GM13976 (cell line): ENCODE measurements at places on chromosomes 2 and 18.

- no peak for DNase-seq
Observed at GRCh38 chr2:212364112-212364985, 174.3 kb downstream of the ERBB4 start.

GRCh38 chr2:145759228-145759915 is 1239.5 kb upstream of the ZEB2 start:
- DNase-seq: no peak

DNA sequence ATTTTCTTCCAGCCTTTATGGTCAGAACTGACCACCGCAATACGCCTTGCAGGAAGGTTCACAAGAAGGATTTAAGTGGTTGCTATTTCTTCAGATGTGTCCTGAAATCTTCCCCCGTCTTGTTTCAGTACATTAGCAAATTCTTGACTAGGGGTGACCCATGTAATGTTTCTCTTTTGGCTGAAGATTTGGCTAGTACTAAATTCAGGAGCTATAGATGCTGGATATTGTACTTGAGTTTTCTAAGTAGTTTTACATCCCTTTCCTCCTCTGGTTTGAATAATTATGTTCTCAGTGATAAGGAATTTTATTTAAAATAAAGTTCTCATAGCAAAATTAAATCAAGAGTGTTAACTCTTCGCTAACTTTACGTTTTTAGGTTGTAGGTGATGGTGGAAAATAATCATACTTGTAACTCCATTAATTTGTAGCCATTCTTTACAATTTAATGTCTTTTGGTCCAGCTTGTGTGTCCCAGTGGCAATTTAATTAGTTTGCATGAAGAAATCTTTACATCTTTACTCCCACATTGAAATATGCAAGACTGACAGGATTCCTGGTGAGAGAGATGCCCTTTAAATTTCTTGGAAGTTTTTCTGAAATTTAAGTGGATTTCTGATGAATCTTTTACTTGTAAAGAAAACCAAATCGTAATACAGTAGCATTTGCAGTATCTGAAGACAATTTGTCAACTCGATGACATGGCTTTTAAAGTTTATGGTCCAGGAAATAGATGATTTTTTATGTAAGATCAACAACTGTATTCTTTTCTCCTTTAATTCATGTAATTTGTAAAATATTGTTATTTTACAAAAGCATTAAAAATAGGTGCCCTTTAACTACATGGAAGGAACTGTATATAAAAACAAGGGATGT is 2.8 kb downstream of the PHLPP1 start:
- no peak for DNase-seq

GRCh38 chr18:13240060-13240725 is 21.6 kb downstream of the LDLRAD4 start:
- no peak for DNase-seq

DNA sequence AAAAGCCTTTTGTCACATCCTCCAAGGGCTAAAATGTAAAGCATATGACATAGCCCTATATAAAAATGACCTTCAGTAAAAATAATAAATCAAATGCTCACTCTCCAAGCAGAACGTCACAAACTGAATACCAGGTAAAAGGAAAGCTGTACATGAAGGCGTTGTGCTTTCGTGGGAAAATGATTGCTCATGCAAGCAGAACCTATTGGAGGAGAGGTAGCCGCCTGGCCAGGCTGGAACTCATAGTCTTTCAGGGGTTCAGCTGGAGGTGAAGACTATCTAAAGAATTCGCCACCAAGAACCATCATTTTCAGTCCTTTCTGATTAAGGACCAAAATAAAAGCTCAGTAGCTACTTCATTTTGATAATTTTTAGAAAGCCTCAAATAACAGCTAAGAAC is 44.7 kb downstream of the ANKRD44 start:
- no peak for DNase-seq

- DNase-seq: no peak
Observed at GRCh38 chr18:45802814-45803492, 22.5 kb upstream of the SIGLEC15 start.

- no peak for DNase-seq
Observed at GRCh38 chr2:5664278-5664681, 27.9 kb upstream of the SOX11 start.

GRCh38 chr18:46829531-46829930 is 72.7 kb upstream of the ST8SIA5 start:
- no peak for DNase-seq

DNA sequence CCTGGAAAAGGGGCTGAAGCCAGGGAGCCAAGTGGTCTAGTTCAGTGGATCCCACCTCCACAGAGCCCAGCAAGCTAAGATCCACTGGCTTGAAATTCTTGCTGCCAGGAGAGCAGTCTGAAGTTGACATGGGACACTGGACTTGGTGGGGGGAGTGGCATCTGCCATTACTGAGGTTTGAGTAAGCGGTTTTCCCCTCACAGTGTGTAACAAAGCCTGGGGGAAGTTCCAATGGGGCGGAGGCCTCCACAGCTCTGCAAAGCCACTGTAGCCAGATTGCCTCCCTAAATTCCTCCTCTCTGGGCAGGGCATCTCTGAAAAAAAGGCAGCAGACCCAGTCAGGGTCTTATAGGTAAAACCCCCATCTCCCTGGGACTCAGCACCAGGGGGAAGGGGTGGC is 144.4 kb downstream of the PTPRM start:
- DNase-seq: no peak

GRCh38 chr2:758073-758820 is 81.0 kb upstream of the TMEM18 start:
- DNase-seq: no peak

GRCh38 chr2:205683502-205684367 is 1.4 kb downstream of the NRP2 start:
- DNase-seq: no peak

GRCh38 chr18:34998661-34999060 is 42.6 kb upstream of the MAPRE2 start:
- no peak for DNase-seq

- no peak for DNase-seq
Observed at GRCh38 chr2:181882246-181883020, 9.1 kb upstream of the ITPRID2 start.

GRCh38 chr2:191922736-191923651 is 76.1 kb upstream of the CAVIN2 start:
- peak; percentile 73 for DNase-seq

- DNase-seq: no peak
Observed at GRCh38 chr2:3079959-3080948, 297.4 kb downstream of the EIPR1 start.

DNA sequence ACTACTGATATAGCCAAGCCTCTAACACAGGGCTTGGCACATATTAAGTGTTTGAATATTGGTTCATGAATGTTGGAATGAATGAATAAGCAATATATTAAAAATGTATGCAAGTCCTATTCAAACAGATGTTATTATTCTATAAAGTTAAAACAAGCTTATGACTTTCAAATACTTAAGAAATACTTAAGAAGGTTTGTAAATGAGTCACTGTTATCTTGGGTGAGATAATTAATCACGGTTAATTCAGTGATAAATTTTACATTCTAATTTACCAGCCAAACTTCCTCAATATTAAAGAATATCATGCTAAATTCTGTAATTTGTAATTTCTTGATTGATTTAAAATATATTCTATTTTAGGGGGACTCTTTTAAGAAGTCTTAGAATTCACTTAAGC is 74.8 kb downstream of the RBMS1 start:
- DNase-seq: no peak

DNA sequence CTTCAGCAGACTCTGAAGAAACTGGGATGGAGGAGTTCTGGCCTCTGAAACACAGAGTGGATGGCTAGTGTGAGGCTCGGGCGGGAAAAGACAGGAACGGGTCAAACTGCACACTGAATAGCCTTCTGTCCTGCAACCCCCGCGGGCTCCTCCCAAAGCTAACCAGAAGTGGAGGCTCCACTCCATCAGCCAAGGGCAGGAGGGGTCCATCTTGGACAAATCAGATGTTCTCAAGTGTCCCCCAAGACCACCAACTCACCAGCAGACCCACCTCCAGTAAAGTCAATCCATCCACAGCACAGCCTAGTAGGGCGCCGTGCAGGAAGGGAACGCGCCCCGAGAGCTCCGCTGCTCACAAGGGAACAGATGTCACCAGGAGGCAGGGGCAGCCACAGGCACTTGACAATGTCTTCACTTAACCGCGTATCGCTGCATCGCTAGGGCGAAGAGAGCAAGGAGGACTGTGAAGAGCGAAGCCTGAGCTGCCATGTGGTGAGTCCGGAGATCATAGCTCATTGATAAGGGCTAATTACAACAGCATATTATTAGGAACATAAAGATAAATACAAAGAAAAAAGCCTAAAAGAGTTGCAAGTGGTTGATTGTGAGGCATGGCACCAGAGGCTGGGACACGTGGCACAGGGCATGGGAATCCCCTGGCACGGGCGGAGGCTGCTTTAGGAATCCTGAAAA is 494.6 kb upstream of the MYT1L start:
- DNase-seq: no peak

DNA sequence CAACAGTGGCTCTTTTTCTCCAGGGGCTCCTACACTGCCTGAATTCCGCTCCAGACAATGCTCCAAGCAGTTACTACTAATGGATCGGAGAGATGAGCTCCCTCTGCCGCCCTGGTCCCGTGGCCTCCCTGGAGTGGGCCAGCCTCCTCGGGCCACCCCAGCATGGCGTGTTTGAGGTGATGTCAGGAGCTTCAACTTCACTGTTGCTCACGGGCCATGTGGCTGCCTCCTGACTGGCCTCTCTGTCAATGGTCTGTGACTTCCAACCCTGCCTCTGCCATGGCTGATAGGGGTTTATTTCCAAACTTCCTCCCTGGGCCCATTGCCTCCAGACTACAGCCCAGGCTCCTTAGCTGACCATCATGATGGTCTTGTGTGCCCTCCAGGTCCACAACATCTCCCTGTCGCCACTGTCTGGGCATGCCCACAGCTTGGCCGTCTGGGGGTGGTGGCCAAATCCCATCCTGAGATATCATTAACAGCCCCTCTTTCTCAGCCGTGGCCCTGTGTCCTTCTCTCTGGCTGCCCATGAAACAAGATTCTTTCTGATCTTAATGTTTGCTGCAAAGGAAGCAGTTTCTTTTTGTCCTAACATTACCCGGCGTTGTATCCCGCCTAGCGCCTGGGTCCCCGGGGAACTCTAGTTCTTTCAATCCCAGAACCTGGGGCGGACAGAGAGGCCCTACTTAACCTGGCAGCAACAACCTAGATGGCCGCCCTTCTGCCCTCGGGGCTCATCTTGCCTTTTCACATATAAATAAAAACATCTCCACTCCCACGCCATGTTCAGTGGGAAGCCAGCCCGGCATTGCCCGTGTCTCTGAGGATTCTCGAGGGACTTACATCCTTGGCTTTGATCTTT is 38.1 kb downstream of the ATOH8 start:
- no peak for DNase-seq

DNA sequence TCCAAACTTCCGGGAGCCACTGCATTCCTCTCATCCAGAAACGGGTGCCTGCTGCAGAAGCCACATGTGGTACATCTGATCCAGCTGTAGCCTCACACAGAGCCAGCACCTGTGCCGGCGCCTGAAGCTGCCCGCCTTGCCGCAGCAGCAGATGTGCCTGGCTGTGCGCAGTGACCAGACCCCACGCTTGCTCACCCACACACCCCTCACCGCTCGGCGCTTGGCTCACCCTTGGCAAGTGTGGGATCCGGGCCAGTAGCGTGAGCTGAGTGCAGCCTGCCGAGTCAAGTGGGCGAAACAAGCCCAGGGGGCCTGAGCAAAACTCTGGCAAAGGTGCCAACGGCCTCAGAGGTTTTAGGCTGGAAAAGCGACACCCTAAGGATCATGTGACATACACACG is 220.1 kb upstream of the TMEFF2 start:
- DNase-seq: no peak

- DNase-seq: no peak
Observed at GRCh38 chr2:31547485-31547884, 33.3 kb downstream of the SRD5A2 start.

DNA sequence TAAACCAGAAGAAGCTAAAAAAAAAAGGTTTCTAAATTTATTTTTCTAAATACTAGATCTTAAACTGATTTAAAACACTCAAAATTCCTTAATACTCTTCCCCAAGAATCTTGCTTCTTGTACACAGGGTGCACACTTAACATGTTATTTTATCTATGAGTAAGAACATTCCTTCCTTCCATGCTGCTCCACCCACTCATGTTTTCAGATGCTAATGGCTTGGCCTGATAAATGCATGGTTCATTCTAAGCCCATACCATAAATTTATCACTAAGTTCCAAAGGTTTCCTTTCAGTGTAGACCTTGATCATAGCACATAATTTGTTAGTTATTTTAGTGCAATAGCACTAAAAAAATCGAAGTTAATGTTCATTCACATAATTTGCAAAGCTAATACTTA is 8.1 kb downstream of the FBXO48 start:
- DNase-seq: no peak

DNA sequence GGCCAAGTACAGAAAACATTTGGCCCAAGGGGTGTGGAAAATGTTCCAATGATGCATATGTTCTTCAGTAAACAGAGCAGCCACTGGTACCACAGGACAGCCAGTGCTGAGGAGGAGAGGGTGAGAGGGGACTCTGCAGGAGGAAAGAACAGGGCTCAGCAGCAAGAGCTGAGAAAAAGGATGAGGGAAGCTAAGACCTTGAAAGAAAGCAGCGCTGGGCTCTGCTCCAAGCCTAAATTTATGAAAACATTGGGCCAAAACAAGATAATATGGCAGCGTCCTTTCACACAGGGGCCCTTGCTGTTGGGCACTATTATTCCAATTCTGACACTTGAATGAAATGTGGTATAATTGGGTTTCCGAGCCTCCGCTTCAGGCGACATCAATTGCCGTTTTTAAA is 939.0 kb upstream of the FANCL start:
- DNase-seq: no peak

DNA sequence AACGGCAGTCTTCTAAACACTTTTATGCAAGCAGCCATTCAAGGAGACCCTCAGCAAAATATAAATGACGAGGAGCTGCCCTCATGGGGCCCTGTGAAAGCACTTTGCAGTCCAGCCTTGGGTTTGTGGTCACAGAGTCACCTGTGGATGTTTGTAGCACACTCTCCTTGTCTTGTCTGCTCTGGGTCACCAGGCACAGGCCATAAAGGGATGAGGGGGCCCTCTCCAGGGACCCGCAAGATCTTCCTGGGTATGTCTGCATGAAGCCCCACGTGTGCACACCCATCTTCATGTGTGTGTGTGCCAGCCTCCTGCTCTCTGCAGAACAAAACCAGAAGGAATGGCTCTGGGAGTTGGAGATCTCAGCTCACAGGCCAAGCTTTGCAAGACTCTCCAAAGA is 36.2 kb downstream of the ATOH8 start:
- no peak for DNase-seq

- no peak for DNase-seq
Observed at GRCh38 chr2:201196003-201196402, 13.1 kb downstream of the CASP10 start.

DNA sequence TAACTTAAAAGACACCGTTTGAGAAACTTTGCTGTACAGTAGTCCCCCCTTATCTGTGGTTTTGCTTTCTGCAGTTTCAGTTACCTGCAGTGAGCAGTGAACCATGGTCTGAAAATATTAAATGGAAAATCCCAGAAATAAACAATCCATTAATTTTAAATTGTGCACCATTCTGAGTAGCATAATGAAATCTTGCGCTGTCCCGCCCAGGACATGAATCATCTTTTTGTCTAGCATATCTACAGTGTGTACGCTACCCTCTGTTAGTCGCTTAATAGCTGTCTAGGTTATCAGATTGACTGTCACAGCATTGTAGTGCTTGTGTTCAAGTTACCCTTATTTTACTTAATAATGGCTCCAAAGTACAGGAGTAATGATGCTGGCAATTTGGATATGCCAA is 6.1 kb downstream of the ARPC2 start:
- DNase-seq: no peak
